ENCODE measurements at places on chromosomes 13 and 19.

DNA sequence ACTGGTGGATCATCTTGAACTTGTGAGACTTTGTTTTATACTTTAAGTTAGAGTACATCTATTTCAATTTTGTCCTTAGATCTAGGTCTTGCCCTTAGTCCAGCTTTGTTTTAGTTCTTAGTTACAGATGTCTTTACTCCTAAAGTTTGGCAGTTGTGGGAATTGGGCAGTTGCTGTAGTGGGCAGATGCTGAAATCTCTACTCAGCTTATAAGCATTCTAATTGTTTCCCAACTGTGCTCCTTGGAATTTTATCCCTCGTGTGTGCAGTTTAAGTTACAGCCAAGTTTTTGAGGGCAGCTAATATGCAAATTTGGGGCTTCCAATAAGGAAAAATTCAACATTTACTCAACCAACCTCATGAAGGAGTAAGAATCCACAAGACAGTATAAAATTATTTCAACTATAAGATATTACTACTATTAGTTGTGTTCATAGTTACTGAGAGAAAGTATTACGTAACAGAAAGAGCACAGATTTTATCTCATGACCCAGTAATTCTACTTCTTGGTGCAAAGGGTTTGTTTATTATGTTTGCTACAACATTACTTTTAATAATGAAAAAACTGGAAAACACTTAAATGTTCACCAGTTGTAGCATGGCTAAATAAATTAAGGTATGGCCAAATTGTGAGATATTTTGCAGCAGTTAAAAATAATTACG is 32.9 kb downstream of the CCDC122 start:
- peak; percentile 62 for DNase-seq

DNA sequence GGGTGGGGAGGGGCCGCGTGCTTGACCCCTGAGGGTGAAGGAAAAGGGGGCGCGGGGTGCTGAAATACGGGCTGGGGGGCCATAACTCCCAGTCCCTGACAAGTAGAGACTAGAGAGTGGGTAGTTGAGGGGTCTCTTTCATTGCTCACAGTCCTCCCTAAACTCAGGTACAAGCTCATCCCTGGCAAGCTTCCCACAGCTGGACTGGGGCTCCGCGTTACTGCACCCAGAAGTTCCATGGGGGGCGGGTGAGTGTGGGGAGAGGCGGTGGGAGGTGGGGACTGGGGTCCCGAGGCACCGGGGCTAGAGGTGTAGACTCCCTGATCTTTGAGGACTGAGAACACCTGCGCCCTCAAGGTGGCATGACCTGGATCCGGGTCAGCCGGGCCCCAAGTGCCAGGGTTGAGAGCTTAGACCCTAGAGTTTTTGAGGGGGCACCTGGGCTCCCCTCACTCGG is 1.3 kb downstream of the ETV2 start:
- no peak for DNase-seq

DNA sequence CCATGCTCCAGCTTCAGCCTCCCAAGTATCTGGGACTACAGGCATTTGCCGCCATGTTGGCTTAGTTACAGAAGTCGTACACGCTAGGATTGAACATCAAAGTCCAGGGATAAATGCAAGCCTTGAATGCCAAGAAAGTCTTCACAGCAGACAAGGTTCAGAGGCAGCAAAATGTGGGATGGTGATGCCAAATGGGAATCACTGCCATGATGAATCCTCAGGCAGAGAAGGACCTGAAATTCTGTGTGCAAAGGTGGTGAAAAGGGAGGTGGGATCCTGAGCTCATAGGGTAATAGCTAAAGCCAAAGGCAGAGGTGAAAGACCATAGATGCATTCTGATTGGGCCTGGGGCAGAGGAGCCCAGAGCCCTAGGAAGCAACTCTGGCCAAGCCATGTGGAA is 79.3 kb upstream of the STK24 start:
- no peak for DNase-seq

GRCh38 chr13:39874331-39875053 is 219.0 kb downstream of the COG6 start:
- no peak for DNase-seq

DNA sequence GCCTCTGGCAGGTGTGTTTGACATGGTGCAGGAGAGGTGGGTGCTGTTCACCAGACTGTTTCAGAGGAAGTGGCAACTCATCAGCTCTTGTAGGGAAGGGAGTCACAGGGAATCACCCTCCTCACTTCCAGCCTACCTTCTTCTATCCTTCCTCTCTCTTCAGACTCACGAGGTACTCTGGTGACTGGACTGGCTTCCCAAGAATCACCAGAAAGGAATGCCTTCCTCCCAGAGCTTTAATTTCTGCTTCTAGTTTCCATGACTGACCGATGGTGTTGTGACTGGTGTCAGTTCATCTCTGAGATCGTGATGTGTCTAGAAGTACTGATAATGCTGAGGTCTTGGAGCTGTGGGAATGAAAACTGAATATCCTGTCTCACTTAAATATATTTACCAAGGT is 247.3 kb downstream of the KCTD12 start:
- DNase-seq, result no peak

DNA sequence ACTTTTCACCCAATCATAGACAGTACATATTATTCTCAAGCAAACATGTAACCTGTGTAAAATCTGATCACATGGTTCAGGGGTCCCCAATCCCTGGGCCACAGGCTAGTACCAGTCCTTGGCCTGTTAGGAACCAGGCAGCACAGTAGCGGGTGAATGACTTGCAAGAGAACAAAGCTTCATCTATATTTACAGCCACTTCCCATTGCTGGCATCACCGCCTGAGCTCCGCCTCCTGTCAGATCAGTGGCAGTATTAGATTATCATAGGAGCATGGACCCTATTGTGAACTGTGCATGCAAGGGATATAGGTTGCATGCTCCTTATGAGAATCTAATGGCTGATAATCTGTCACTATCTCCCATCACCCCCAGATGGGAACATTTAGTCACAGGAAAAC is 133.1 kb downstream of the MAB21L1 start:
- no peak for DNase-seq

DNA sequence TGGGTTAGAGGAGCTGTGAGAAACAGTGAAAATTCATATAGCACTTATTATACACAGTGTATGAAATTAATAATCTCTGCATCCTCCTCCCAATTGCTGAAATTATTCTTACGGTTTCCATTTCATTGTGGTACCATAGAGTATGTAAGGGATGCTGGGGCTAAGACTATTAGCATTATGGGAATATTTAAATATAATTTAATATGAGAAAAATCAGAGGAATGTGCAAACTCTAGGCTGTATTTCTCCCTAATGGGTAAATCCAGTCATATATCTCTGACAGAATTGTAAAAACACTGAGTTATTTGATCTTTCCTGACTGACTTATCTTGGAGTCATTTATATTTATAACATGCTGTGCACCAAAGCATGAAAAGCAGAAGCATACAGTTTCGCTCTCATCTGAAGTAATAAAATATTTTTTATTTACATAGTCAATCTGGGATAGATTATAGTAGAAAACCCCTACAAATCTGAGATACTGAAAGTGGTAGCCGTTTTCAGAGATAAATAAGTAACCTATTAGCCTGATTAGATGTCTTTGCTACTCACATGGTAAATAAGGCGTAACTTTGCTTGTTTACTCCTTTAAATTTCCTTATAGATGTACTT is 34.9 kb downstream of the LRCH1 start:
- no peak for DNase-seq

DNA sequence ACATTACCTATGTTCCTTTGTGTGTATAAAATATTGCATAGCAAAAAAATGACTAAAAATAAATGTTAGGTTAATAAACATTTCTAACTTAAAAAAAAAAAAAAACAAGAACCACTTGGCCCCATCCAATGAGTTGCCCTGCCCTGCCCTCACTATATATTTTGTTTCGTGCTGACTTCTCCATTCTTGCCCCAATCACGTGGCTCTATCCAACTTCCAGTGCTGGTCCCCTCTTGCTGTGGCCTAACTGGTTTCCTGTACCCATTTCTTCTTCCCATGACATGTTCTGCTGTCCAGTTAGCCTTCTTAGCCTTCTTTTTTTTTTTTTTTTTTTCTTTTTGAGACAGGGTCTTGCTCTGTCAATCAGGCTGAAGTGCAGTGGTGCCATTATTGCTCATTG is 151.6 kb downstream of the FOXO1 start:
- no peak for DNase-seq

GRCh38 chr19:32672841-32673240 is 2.1 kb downstream of the ANKRD27 start:
- DNase-seq, result no peak

DNA sequence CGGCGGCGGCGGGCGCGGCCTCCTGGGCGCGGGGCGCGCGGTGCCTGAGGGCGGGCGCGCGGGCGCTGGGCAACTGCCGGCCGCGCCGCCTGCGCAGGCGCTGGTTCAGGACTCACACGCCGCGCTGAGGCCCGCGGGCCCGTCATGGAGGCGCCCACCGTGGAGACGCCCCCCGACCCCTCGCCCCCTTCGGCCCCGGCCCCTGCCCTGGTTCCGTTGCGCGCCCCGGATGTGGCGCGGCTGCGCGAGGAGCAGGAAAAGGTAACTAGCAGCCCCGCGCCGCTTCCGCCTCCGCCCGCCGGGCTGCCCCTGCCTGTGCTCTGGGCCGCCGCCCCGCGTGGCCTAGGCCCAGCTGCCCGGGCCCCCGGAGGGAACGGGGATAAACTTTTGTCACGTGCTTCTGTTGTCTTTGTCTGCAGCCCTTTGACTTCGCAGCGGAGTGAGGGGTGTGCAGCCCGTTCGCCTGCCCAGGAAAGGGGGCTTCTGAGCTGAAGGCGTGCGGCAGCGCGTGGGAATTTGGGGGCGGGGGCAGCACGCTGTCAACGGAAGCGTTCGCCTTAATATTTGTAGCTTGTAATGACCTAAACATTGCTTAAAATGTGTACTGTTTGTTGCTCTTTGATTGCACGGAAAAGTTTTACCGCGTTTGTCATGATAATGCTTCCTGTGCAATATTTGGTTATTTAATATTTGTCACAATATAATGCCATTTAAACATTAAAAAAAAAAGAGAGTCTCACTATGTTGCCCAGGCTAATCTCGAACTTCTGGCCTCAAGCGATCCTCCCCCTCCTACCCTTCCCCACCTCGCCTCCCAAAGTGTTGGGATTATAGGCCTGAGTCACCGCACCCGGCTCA is 594 bp downstream of the URI1 start:
- no peak for DNase-seq

DNA sequence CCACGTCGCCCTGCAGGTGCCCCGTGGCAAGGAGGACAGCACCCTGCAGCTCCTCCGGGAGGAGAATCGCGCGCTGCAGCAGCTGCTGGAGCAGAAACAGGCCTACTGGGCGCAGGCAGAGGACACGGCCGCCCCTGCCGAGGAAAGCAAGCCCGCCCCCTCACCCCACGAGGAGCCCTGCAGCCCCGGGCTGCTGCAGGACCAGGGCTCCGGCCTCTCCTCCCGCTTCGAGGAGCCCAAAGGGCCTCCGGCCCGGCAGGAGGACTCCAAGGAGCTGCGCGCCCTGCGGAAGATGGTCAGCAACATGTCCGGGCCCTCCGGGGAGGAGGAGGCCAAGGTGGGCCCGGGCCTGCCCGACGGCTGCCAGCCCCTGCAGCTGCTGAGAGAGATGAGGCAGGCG is 11.6 kb downstream of the CBY2 start:
- DNase-seq, result no peak

DNA sequence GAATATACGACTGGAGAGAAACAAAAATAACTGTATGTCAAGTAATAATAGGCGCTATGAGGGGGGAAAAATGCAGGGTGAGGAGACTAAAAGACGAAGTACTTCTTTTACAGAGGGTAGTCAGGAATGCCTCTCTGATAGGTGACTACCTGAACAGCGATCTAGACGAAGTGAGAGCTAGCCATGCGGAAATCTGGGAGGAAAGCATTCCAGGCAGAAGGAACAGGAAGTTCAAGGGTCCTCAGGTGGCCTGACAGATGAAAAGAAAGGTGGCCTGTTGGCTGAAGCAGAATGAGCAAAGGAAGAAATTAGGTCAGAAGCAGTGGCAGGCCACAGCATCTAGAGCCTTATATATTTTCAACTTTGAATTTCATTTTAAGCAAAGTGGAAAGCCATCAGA is 13.3 kb downstream of the ZDHHC20 start:
- DNase-seq, result no peak

GRCh38 chr13:102643656-102644055 is 46.9 kb downstream of the TPP2 start:
- DNase-seq, result no peak

GRCh38 chr13:107003911-107004310 is 436.0 kb upstream of the ARGLU1 start:
- DNase-seq, result no peak

- DNase-seq, result no peak
These were observed 183.4 kb downstream of the PTPRS start for GRCh38 chr19:5157186-5157585.

DNA sequence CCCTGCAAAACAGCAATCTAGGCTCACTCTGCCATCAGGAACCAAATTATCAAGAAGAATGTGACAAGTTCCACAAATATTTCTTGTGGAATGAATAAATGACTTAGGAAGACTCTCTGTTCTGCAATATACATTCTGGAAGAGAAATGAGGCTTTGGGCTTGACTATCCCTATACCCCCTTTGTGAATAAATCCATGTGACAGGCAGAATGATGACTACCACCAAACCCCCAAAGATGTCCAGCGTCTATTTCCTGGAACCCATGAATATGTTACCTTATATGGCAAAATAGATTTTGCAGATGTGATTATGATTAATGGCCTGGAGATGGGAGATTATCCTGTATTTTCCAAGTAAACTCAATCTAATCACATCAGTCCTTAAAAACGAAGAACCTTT is 139.3 kb downstream of the ENOX1 start:
- DNase-seq, result no peak

- no peak for DNase-seq
These were observed 9.2 kb upstream of the KANK3 start for GRCh38 chr19:8352134-8352827.

DNA sequence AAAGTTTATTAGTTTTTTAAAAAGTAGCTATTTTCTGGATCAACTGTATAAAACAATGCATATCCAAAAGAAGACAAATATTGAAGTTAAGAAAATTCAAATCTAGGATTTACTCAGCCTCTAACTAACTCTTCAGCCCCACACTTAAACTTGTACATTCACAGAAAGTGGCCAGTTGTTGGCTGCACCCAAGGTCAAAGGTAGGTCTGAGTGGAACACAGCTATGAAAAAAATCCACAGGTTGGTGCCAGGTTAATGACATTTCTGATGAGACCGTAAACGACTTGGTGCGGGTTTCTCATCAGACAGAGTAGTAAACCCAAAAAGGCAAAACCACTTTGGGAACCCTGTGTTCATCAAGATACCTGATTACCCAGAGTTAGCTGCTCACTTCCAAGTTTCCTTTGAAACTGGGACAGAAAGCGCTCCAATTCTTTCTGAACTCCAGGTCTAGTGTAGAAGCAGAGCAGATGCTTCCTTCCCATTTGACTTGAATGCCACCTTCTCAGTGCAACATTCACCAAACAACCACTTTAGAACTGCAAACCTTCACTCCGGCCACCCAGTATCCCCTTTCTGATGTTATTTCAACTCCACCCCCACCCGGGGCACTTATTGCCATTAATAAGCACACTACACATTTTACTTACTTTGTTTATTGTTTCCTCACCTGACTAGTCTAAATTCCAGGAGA is 208.3 kb upstream of the STARD13 start:
- no peak for DNase-seq

Measured in GM04503 (cell line).